ENCODE measurements at places on chromosomes 11 and 22.

- no peak for DNase-seq
Observed at GRCh38 chr22:29663180-29663821, 56.5 kb upstream of the CABP7 start.

DNA sequence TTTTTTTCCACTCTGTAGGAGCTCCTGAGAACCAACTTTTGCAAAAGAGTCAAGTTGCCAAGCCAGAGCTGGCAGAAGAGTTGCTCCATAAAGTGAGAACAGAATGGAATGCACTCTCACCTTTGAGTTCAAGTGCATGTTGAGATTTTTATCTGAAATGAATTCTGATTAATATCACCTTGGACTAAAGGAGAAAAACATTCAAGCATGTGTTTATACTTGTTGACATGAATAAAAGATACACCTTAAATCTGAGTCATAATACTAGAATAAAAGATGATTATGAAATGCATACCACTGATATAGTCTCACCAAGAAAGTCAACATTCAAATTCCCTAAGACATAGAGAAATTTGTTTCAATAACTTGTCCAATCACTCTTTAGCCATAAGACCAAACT is 37.8 kb downstream of the ARL14EP start:
- no peak for DNase-seq

DNA sequence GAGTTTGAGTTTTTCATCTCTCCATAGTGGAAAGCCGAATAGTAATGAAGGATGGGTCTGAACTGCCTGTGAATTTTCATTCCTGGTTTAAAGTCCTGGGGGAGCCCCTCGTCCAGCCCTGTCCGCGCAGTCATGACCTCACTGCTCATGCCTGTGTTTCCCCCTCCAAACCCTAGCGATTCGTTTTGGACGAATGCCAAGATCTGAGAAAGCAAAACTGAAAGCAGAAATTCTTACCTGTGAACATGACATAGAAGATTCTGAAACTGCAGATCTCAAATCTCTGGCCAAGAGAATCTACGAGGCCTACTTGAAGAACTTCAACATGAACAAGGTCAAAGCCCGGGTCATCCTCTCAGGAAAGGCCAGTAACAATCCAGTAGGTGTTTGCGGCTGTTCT is 30.5 kb downstream of the CDPF1 start:
- DNase-seq: peak; percentile 18

DNA sequence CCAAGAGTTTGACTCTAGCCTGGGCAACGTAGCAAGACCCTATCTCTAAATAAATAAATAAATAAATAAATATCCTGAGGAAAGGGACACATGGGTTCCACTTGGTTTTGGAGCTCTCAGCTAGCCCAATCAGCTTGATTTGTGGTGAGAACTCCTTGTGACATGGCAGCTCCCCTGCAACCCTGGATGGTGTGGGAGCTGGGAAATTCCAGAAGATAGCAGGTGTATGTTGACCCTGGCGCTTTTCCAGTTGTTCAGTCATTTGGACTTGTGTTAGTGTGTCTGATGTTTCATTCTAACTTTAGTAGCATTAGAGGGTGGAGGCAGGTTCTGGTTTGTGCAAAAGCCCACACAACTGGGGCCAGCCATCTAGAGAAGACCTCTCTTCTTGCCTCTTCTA is 148.5 kb upstream of the NCAM1 start:
- DNase-seq: no peak

DNA sequence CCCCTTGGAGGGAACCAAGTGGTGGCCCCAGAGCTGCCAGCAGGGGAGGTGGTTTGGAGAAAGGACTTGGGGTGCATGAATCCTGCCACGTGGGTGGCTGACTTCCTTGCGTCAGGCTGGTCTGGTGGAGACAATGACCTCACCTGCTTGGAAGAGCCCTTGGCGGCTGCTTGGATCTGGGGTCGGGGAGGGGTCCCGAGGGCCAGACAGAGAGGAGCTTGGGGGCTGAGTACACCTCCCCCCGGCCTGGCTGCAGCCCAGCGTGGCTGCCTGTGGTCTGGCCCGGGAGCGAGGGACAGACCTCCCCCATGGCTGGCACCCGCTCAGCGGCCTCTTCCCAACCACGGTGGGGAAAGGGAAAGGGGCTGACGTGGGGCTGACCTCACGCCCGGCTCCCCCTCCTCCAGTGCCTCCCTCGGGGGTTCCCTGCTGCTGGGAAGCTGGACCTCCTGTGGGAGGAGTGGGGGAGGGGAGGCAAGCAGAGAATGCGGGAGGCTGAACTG is 13.8 kb downstream of the LIF start:
- no peak for DNase-seq

DNA sequence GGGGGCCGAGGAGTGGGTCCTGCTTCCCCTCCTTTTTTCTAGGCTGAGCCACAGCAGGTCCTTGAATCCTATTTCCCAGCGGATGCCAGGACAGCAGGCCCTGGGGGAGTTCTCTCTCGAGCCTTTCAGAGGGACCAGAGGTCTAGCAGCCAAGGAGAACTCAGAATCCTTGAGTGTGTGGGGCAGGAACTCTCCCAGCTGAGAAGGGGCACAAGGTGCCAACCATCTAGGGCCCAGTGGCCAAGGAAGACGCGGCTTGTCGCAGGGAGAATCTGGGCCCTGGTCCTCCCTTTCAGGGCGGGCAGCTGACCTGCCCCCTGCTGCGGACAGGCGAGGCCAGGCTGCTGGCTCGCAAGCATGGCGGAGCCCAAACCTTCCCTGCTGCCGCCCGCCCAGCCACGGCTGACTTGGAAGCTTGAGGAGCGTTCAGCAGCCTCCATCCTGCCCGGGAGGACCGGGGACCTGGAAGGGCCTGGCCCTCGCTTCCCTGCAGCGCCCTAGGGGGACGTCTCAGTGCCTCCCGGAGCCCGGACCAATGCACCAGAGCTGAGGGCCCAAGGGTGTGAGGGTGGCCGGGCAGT is 972 bp upstream of the TSSC4 start:
- DNase-seq: peak; percentile 58

- DNase-seq: no peak
Observed at GRCh38 chr22:27816552-27816951, 15.0 kb upstream of the MN1 start.

DNA sequence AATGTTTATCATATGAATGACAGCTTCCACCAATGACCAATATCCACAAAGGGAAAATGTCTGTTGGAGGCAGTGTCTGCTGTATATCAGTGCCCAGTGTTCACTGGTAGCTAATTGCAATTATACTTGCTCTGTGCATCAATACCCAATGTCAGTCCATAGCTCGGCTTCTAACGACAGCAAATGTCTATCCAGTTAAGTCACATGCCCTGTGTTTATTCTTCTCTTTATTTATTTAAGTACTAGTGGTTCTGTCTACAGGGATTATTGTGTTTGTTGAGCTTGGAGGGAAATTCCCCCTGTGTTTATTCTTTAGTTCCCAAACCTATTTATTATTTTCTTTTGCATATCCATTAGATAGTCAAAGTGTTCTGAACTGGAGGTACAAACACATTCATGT is 18.6 kb downstream of the TSKU start:
- no peak for DNase-seq

- DNase-seq: no peak
Observed at GRCh38 chr11:70786021-70786665, 387.8 kb downstream of the CTTN start.

DNA sequence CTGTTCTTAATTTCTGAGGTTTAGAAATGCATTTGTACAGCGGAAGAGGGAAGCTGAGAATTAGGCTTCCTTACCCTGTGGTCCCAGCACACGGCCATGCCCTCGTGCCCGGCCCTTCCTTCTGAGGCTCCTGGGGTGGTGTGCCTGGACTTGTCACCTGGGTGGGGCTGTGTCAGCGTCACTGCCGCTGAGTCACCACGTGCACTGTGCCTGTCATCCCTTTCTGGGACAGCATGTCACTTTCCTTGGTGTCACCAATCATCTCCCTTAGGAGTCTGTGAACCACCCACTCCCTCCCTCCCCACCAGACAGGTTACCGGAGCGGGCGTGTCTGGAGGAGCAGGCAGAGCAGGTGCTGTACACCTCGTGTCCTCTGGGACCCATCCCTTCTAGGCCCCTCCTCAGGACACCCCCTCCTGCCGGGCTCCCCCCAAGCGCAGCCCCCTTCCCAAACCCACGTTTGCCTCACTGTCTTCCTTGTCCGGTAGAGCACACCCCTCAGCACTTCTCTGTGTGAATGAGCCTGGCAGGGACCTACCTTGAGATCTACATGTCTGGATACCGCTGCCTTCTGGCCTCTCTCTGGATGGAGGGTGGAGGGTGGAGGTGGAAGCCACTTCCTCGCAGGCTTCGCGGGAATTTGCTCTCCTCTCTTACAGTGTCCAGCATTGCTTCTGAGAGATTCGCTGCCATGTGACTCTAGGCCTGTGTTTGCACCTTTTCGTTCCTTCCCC is 367.6 kb downstream of the TBC1D22A start:
- DNase-seq: no peak

DNA sequence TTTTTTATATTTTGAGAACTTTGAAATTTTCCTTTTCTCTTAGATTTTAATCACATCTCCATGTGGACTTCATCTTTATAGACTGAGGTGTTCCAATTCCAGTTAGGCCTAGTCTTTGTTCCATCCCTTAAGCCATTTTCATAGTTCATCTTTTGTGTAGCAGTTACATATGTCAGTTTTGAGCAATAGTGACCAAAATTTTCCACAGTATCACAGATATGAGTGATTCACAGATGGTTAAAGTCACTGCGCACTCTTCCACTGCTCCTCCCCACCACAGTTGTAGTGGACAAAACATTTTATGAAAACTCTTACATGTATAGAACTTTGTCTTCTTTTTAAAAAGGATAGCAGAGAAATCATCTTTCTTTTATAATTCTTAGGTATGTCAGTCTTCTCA is 42.8 kb downstream of the YAP1 start:
- no peak for DNase-seq

- peak; percentile 55 for DNase-seq
Observed at GRCh38 chr11:32065865-32066629, 24.8 kb upstream of the RCN1 start.

DNA sequence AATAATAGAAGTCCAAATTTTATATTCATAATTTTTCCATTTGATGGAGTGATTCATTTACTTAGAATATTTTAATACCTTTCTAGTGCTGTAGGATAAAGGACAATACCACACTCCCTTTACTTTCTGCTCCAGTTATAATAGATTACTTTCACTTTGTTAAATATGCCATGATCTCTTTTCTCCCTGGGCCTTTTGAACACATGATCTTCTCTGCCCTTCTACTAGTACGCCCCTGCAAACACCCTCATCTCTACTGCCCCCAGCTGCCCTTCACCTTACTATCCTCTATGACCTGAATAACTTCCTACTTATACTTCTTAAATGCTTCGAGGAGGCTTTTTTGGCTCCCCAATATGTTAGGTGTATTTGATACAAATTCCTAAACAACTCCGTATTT is 177.3 kb downstream of the GUCY1A2 start:
- no peak for DNase-seq

DNA sequence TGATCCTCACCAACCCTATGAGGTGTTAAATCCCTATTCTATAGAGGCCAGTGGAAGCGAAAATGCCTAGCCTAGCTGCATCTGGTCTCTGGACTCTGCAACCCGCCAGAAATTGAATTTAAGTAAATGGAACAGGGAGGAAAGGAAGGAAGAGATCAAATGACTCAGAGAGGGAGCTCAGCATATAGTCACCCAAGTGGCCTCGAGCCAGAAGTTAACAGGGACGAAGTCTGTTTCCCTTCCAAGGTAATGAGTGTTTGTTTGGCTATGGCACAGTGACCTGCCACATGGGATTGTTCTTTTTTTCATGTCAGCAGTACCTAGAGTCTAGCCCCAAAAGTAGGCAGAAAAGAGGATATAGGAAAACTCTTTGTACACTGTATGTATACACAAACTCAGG is 66.3 kb downstream of the PAK1 start:
- DNase-seq: no peak

GRCh38 chr22:28999510-28999909 is 62.1 kb downstream of the C22orf31 start:
- no peak for DNase-seq

DNA sequence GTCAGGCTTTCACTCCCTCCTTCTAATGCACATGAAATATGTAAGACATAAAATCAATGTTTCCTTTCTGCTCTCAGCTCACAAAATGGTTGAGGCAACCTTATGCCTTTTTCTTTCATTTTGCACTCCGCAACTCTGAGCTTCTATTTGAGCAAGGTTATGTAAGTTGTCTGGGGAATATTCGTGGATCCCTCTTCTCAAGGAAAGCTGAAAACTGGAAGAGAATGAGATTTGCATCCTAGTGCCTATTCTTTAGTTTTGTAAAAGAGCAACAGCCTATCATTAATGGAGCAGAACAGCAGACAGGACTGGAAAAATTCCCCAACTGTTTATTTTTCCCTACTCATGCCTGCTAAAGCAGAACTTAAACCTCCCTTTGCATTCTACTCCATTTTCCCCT is 141.7 kb downstream of the FAM76B start:
- no peak for DNase-seq

GRCh38 chr11:130177782-130178181 is 18.2 kb downstream of the ST14 start:
- no peak for DNase-seq

GRCh38 chr11:117095284-117096161 is 2.7 kb downstream of the SIK3 start:
- DNase-seq: peak; percentile 82

DNA sequence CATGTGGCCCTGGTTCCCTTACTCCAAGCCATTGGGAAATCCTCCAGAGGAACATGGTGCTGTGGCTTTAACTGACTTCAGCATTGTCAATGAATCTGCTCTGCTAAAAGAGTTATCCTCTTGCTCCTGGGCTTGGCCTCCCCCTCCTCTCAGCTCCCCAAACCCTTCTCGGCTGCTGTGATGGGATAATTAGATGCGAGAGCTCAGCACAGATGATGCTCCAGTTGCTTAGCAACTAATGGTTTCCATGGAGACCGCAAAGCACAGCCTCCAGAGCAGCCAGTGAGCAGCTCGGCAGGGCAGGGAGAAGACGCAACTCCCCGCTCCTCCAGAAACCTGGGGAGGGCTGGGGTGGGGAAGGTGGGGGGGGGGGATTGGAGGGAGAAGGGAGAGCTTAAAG is 2.8 kb upstream of the UPK2 start:
- no peak for DNase-seq

GRCh38 chr22:35126993-35127392 is 61.0 kb downstream of the ISX start:
- no peak for DNase-seq

DNA sequence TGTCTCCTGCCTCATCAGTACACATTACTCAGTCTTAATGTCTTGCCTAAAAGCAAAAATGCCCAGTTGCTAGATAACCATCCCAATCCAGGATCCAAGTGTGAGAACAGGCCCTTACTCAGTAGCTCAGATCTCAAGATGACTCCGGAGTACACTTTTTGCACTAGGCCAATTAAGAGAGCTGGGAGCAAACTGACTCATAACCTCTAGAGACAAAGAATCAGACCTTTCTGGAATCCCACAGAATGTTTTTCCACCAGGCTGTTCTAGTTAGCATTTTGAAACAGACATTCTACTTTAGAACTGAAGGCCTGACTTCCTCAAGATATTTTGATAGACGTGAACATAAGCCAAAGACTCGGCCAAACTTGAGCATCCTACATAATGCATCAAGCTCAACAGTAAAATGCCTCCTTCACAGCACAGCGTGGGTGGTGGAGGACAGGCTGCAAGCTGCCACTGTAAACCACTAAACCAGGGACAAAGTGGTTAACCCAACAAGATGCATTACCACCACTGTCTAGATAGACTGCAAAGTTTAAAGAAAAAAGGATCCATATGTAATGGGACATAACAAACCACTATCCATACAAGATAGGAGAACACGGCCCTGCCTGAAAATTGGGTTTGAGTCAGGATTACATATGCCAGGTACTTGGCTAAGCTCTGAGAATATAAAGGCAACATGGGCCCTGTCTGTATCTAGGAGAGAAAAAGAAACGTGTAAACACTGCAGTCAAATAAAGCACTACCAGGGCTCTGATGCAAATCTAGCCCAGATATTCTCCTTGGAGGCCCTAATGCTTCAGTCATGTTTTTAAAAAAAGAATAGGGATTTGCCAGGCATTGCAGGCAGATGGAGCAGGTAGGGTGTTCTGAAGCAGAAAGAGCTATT is 48.3 kb downstream of the MYH9 start:
- no peak for DNase-seq
